ENCODE measurements at places on chromosomes 1 and 21.

GRCh38 chr21:45741691-45742090 is 98.2 kb downstream of the PCBP3 start:
- DNase-seq: no peak

GRCh38 chr21:15128267-15128666 is 63.5 kb upstream of the NRIP1 start:
- no peak for DNase-seq

DNA sequence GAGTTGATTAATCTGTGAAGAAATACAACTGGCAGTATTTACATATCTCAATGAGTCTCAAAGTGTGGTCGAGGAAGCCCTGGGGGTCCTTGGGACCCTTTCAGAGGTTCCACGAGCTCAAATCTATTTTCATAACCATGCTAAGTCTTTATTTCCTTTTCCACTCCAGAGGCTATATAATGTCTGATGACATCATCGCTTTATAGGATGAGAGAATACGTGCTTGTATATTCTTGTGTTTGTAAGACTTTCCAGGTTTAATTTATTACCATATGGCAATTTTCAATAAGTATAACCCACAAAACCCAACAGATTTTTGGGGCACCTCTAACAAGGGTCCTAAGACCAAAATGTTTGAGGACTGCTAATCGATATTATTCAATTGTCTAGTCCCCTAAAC is 1.4 kb upstream of the SLC19A2 start:
- no peak for DNase-seq

DNA sequence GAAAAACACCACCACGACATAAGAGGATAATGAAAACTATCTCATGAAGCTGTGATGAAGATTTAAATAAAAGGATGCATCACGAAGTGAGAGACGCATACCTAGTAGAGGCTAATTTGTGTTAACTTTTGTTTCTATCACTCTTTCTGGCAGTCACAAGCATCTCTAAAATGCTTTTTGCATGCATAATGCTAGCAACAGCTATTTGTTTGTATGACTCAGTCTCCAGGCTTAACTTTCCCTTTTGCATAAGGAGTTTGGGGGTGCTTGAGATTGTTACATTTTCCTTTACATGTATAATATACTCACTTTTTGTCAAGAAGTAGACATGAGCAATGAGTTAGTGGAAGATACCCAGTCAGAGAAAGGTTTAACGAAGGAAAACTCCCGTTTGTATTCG is 385.4 kb downstream of the DISC1 start:
- no peak for DNase-seq

- DNase-seq: no peak
These were observed 34.6 kb upstream of the DOCK7 start for GRCh38 chr1:62722796-62723195.

Data from cerebellar nuclear complex (tissue), 1 donor.